ENCODE measurements at places on chromosomes 7 and 10. TPM values are rescaled to one million over a fixed set of nuclear protein-coding genes. Genes with fewer than 3 reads are reported as not detected.

- H3K36me3 ChIP-seq: no peaks in the 10 kb centered on the region
- no peak overlapping the region for H3K27ac ChIP-seq
- peaks cover 9% of the 10 kb centered on the region for H3K4me1 ChIP-seq
- no peak overlapping the region for H3K4me3 ChIP-seq
- no peak for DNase-seq
- peaks cover 14% of the 10 kb centered on the region for H3K27me3 ChIP-seq
These were observed 1.6 kb downstream of the LRRD1 start for GRCh38 chr7:92177362-92177761.

DNA sequence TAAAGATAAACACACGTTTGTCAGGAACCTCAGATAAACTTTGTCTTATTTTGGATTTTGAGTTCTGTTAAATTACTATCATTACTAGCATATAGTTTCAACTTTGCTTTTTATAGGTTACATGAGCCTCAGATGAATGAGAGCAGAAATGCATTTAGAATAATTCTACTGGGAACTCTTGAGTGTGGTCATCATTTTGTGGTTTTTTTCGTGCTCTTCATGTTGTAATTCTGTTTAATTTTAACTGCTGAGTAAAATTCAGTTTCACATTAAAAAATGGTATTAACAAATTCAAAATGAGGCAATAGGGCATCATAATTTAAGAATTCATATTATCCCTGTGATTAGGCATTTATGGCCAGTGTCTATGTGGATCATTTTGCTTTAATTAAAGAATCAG lies 72.9 kb downstream of the GNAI1 start:
- no peak for DNase-seq
- no peaks in the 10 kb centered on the region for H3K36me3 ChIP-seq
- H3K4me3 ChIP-seq: no peak overlapping the region
- H3K4me1 ChIP-seq: peaks cover 2% of the 10 kb centered on the region
- peaks cover 6% of the 10 kb centered on the region for H3K27me3 ChIP-seq

GRCh38 chr7:137940656-137941518 lies 61.0 kb downstream of the CREB3L2 start:
- no peaks in the 10 kb centered on the region for H3K27me3 ChIP-seq
- peaks cover 8% of the 10 kb centered on the region for H3K4me1 ChIP-seq
- H3K4me3 ChIP-seq: no peak overlapping the region
- DNase-seq: no peak
- H3K27ac ChIP-seq: no peak overlapping the region

MMP21 gene
- total RNA-seq: 0.20 TPM

GRCh38 chr10:48399056-48399541 lies 92.6 kb downstream of the MAPK8 start:
- H3K27me3 ChIP-seq: no peaks in the 10 kb centered on the region
- H3K4me3 ChIP-seq: no peak overlapping the region
- peaks cover 9% of the 10 kb centered on the region for H3K4me1 ChIP-seq
- no peak for DNase-seq
- no peaks in the 10 kb centered on the region for H3K36me3 ChIP-seq

DNA sequence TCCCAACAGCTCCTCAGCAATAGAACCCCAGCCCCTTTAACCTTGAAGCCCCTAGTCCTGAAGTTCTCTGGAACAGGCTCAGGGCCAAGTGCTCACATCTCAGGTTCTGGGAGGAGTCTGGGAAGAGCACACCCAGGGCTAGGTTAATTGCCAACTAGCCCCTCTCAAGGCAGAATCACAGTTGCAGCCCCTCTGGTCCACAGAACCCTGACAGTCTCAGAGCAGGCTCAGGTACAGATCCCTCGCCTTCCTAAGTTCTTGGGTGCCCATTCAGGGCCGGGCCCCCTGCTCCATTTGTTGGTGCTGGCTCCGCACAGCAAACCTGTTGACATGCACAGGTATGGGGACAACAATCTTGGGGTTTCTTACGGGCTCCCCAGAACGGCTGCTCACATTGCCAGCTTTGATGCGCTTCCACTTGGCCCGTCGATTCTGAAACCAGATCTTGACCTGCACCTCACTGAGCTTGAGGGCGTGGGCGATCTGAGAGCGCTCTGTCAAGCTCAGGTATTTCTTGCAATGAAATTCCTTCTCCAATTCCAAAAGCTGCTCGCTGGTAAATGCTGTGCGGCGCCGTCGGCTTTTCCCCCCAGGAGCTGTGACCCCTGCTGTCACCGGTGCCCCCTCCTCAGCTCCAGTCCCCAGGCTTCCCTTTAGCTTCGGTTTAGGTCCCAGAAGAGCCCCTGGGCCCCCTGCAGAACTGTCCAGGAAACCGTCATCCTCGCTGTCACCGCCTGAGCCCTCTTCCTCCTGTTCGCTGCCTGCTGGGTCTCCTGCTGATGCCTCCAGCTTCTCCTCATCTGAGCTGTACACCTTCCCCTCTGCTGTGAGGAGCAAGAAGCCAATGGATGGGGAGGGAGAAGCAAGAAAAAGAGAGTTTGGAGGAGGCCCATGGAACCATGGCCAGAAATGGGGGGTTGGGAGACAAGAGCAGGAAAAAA lies 18.9 kb downstream of the GBX1 start:
- H3K27ac ChIP-seq: no peak overlapping the region
- H3K36me3 ChIP-seq: no peaks in the 10 kb centered on the region
- peaks cover 2% of the 10 kb centered on the region for H3K4me1 ChIP-seq
- DNase-seq: no peak
- H3K27me3 ChIP-seq: peaks cover 29% of the 10 kb centered on the region

DNA sequence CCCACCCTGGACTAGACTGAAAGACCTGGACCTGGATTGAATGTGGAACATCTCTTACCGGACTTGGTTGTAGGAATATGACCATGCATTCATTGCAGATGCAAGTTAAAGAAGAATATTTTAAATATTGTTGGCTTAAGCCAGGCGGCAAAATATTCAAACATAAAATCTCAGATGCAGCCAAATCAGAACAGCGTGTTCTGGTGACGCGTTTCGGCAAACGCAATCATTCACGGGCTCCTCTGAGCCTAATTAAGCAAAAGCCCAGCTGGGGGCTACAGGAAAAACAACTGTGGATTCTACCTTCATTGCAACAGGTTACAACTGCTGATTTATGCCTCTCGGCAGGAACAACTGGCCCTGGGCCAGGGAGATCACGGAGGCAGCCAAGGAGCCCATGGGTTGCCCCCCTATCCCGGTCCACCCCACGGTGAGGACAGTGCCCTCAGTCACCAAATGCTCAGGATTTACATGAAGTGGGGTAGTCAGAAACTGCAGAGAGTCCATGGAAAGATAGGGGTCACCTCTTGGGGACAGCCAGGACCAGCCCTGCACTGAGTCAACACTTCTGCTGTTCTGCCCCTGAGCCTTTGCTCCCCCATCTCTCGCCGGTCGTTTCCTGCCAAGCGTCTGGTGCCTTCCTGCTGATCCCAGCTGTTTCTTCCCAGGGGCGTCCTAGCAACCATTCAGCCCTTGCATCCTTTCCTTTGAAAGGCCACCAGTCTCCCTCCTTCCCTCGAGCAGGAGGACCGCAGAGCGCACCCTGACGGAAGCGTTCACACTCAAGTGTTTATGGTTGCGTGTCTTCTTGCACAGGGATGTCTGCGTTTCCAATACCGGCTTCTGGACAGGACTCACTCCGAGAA lies 64.4 kb upstream of the SFMBT2 start:
- no peaks in the 10 kb centered on the region for H3K27me3 ChIP-seq
- H3K4me1 ChIP-seq: peaks cover 48% of the 10 kb centered on the region
- no peak overlapping the region for H3K27ac ChIP-seq
- no peak for DNase-seq
- H3K36me3 ChIP-seq: peaks cover 13% of the 10 kb centered on the region

- no peaks in the 10 kb centered on the region for H3K4me1 ChIP-seq
- H3K27ac ChIP-seq: no peak overlapping the region
- no peak for DNase-seq
- H3K4me3 ChIP-seq: no peak overlapping the region
- no peaks in the 10 kb centered on the region for H3K36me3 ChIP-seq
- H3K27me3 ChIP-seq: peaks cover 14% of the 10 kb centered on the region
These were observed 1.8 kb downstream of the CPXM2 start for GRCh38 chr10:123889821-123890220.

MUC12 gene
- total RNA-seq: not detected

AGR3 gene
- not detected for total RNA-seq

TUBAL3 gene
- total RNA-seq: not detected

NPSR1 gene
- not detected for total RNA-seq

DNA sequence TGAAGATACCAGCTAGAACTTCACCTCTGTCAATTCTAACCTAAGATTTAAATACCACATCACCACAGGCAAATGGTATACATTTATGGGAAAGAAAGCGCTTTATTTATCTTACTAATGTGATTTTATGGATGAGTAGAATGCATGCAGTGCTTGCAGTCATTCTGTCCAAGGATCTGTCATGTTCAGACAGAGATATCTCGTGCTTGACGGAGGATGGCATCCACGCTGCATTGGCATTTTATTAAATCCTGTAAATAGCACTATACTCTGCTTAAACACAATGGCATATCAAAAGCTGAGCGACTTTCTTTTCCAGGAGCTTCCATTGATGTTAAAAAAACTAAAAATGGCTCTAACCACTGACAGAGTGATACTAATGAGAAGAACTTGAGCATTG lies 133.7 kb upstream of the CAV2 start:
- no peak overlapping the region for H3K4me3 ChIP-seq
- H3K27ac ChIP-seq: no peak overlapping the region
- H3K4me1 ChIP-seq: no peaks in the 10 kb centered on the region
- H3K27me3 ChIP-seq: no peaks in the 10 kb centered on the region

TEX47 gene
- not detected for total RNA-seq

GRCh38 chr10:45419676-45420025 lies 45.6 kb downstream of the ALOX5 start:
- DNase-seq: no peak
- H3K27ac ChIP-seq: peak overlapping the region; percentile 98
- peaks cover 13% of the 10 kb centered on the region for H3K36me3 ChIP-seq
- peaks cover 62% of the 10 kb centered on the region for H3K4me1 ChIP-seq

- H3K27ac ChIP-seq: no peak overlapping the region
- no peaks in the 10 kb centered on the region for H3K36me3 ChIP-seq
- no peak for DNase-seq
- H3K4me1 ChIP-seq: peaks cover 6% of the 10 kb centered on the region
These were observed 32.2 kb upstream of the ITGB8 start for GRCh38 chr7:20298486-20298901.

GATA3 gene
- 49.1 TPM for total RNA-seq

GRCh38 chr7:137916980-137917645 lies 70.3 kb upstream of the DGKI start:
- H3K4me3 ChIP-seq: no peak overlapping the region
- DNase-seq: no peak
- no peak overlapping the region for H3K27ac ChIP-seq
- peaks cover 10% of the 10 kb centered on the region for H3K4me1 ChIP-seq
- H3K36me3 ChIP-seq: peaks cover 23% of the 10 kb centered on the region
- H3K27me3 ChIP-seq: no peaks in the 10 kb centered on the region

KNDC1 gene
- total RNA-seq: 0.40 TPM

GRCh38 chr7:142384493-142384922 lies 126.7 kb upstream of the PRSS58 start:
- DNase-seq: peak; percentile 47
- peaks cover 27% of the 10 kb centered on the region for H3K4me1 ChIP-seq
- peak overlapping the region; percentile 79 for H3K27ac ChIP-seq
- no peaks in the 10 kb centered on the region for H3K36me3 ChIP-seq

DNA sequence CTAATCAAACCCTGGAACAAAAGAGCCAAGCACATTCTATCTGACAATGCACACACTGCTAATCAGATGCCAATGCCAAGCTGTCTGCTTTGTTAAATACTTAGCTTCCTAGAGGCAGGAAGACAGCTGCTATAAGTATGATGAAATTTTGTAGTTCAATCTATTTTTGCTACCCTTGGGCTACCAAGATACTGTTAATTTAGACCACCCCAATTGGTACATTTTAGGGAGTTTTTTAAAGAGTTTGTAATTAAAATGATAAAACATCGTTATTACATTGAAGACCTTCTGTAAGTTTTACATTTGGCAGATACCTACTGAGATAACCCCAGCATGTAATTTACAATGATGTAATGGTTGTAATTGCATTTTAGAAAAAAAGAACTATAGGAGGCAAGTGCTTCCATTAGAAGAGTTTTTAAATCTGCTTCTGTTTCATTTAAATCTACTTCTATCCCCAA lies 268.5 kb downstream of the ADK start:
- no peaks in the 10 kb centered on the region for H3K27me3 ChIP-seq
- H3K4me1 ChIP-seq: peaks cover 5% of the 10 kb centered on the region
- no peak overlapping the region for H3K4me3 ChIP-seq
- H3K36me3 ChIP-seq: peaks cover 11% of the 10 kb centered on the region
- DNase-seq: no peak

- peaks cover 7% of the 10 kb centered on the region for H3K36me3 ChIP-seq
- no peaks in the 10 kb centered on the region for H3K27me3 ChIP-seq
- no peak overlapping the region for H3K4me3 ChIP-seq
- H3K27ac ChIP-seq: no peak overlapping the region
These were observed 141.9 kb downstream of the ADK start for GRCh38 chr10:74292871-74293427.

CTAGE6 gene
- 1.5 TPM for total RNA-seq

GRCh38 chr7:24325708-24326107 lies 41.7 kb downstream of the NPY start:
- no peak for DNase-seq
- H3K36me3 ChIP-seq: no peaks in the 10 kb centered on the region
- no peaks in the 10 kb centered on the region for H3K4me1 ChIP-seq
- H3K27ac ChIP-seq: no peak overlapping the region
- H3K27me3 ChIP-seq: peaks cover 13% of the 10 kb centered on the region

DNAH11 gene
- total RNA-seq: 0.25 TPM

GRCh38 chr10:22611425-22612115 lies 102.8 kb downstream of the PIP4K2A start:
- no peaks in the 10 kb centered on the region for H3K27me3 ChIP-seq
- H3K4me1 ChIP-seq: peaks cover 77% of the 10 kb centered on the region
- H3K36me3 ChIP-seq: peaks cover 40% of the 10 kb centered on the region
- peak overlapping the region; percentile 94 for H3K27ac ChIP-seq
- peak overlapping the region; percentile 71 for H3K4me3 ChIP-seq

GRCh38 chr7:158613481-158613880 lies 25.9 kb upstream of the PTPRN2 start:
- H3K27ac ChIP-seq: no peak overlapping the region
- no peak for DNase-seq
- H3K4me1 ChIP-seq: peaks cover 17% of the 10 kb centered on the region
- H3K36me3 ChIP-seq: peaks cover 34% of the 10 kb centered on the region

- H3K4me3 ChIP-seq: no peak overlapping the region
- no peaks in the 10 kb centered on the region for H3K36me3 ChIP-seq
- DNase-seq: no peak
These were observed 258.6 kb downstream of the CXCL12 start for GRCh38 chr10:44126291-44126717.

NEUROD6 gene
- total RNA-seq: not detected

GRCh38 chr7:69599286-69599954 lies 1.1 kb downstream of the AUTS2 start:
- H3K27ac ChIP-seq: no peak overlapping the region
- peaks cover 11% of the 10 kb centered on the region for H3K4me1 ChIP-seq
- peaks cover 47% of the 10 kb centered on the region for H3K27me3 ChIP-seq
- H3K36me3 ChIP-seq: no peaks in the 10 kb centered on the region

- DNase-seq: no peak
- no peaks in the 10 kb centered on the region for H3K27me3 ChIP-seq
- H3K4me3 ChIP-seq: no peak overlapping the region
These were observed 243.1 kb downstream of the FGFR2 start for GRCh38 chr10:121355161-121355560.

- DNase-seq: no peak
- H3K4me3 ChIP-seq: no peak overlapping the region
- peaks cover 42% of the 10 kb centered on the region for H3K36me3 ChIP-seq
- H3K4me1 ChIP-seq: peaks cover 24% of the 10 kb centered on the region
- H3K27me3 ChIP-seq: peaks cover 2% of the 10 kb centered on the region
These were observed 41.0 kb downstream of the UBE2H start for GRCh38 chr7:129911790-129912189.

OR2A5 gene
- not detected for total RNA-seq

GRCh38 chr7:93044147-93044810 lies 73.5 kb downstream of the SAMD9 start:
- no peak overlapping the region for H3K27ac ChIP-seq
- no peaks in the 10 kb centered on the region for H3K36me3 ChIP-seq
- no peak overlapping the region for H3K4me3 ChIP-seq
- H3K27me3 ChIP-seq: peaks cover 12% of the 10 kb centered on the region
- H3K4me1 ChIP-seq: no peaks in the 10 kb centered on the region
- no peak for DNase-seq
